AG10803 (cell line): ENCODE measurements at places on chromosomes 16 and 17.
A peak's percentile ranks its signal among the peaks of the same experiment; 100 is the strongest.

GRCh38 chr17:75338335-75338734 is 49.1 kb upstream of the SLC25A19 start:
- DNase-seq, result peak; percentile 54

GRCh38 chr17:57724026-57724728 is 20.9 kb downstream of the CCDC182 start:
- DNase-seq, result no peak

- no peak for DNase-seq
These were observed 456.3 kb upstream of the ERCC4 start for GRCh38 chr16:13463619-13464018.

DNA sequence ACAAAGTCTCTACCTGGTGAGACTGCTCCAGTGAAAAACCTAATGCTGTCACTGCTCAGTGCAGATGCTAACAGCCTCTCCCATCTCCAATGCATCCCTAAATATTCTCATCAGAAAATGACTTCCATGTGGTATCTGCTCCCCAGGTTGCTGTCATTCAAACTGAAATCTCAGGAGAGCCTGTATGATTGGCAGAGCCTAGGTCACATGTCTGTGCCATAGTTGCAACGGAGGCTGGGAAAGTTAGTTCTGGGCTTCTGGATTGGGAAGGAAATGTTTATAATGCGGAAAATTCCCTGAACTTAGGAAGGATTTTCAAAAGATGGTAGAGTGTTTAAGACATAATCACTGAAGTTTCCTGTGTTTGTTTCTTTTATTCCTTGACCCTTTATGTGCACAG is 206.4 kb upstream of the ZKSCAN2 start:
- no peak for DNase-seq

- no peak for DNase-seq
These were observed 4.9 kb upstream of the IL32 start for GRCh38 chr16:3060339-3061127.

DNA sequence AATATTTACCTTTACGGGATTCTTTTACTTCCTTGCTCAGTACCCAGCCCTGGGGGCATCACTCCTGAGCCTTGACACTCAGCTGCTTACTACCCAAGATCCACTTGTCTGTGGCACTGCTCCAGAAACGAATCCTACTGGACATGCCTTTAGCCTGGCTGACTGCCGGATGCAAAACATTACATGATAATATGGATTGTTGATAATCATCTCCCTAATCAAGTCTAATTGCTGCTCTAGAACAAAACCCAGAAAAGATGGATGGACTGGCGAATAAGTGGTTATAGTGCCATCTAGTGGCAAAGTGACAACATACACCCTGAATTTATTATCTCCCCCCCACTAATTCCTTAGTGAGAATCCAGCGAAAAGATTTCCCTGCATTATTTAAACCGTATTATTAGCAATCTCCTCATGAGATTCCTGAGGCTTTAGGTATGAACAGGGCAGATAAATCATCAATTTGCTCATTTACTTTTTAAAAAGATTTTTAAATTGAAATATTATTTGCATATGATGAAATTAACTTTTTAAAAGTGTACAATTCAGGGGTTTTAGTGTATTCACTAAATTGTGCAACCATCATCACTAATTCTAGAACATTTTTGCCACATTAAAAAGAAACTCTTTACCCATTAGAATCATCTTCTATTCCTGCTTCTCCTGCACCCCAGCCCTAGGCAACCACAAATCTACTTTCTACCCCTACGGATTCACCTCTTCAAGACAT is 61.6 kb downstream of the RGS9 start:
- DNase-seq, result peak; percentile 66

- DNase-seq, result peak; percentile 99
These were observed 23.0 kb upstream of the CDR2 start for GRCh38 chr16:22397464-22397863.

DNA sequence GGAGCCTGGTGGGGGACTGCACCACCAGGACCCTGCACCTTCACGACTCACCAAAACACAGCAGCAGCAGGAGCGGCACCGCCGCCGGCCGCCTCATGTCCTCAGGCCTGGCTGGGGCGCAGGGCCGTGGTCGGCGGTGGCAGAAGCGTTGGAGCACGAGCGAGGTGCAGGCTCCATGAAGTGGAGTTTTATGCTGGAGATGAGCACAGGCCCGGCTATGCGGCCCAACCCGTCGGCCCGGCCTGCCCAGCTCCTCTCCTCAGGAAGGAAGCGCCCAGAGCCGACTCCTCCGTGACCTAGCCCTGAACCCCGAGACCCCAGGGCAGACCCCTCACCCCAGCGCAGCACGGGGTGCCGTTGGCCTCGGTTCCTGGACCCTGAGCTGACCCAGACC is at the start of gene PRSS27:
Gene PRSS27 (minus strand): TSS at position 161 of the 394 bp plus-strand sequence. CDS start 64 bp downstream, at position 97.
- DNase-seq, result no peak

DNA sequence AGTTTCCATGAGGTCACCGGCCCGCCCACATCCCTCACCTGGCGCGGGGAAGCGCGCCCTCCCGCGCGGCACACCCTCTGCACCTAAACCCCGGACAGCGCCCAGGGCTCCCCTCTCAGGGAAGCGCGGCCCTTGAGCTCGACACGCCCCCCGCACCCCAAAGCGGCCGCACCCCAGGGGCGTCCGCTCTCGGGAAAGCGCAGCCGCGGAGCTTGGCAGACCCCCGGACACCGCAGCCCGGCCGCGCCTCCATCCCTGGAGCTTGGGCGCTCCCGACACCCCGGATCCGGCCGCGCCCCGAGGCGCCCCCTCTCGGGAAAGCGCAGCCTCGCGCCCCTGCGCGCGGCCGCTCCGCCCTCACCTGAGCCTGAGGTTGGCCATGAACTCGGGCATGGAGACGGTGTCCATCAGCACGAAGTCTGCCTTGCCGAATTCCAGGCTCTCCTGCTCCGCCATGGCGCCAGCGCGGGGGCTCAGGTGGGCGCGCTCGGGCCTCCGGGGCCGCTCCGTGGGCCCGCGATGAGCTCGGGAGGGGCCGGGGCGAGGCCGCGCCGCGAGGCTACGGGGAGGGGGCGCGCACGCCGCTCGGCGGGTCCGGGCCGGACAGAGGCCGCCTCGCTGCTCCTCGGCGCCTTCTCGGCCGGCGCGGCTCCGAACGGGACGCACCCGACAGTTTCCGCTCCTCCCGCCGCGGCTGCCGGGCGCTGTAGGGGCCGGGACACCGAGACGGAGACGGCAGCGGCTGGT is at the start of gene MYO1D:
Gene MYO1D (minus strand): TSS at position 708 of the 747 bp plus-strand sequence. CDS start 252 bp downstream, at position 456.
- no peak for DNase-seq

DNA sequence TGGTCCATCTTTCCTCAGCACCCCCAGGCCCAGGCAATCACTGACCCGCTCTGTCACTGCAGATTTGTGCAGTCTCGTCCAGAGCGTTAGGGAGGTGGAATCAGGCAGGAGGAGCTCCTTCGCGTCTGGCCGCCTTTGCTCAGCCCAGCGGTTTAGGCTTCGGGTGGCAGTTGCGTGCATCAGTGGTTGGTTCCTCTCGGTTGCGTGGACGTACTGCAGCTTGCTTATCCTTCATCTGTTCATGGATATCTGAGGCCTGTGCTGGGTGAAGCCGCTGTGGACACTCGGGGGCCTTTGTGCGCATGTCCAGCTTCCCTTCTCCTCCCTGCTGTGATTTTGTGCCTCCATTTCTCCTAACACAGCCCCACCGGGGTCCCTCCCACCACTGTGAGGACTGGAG is 4.7 kb upstream of the P2RX1 start:
- DNase-seq, result no peak

DNA sequence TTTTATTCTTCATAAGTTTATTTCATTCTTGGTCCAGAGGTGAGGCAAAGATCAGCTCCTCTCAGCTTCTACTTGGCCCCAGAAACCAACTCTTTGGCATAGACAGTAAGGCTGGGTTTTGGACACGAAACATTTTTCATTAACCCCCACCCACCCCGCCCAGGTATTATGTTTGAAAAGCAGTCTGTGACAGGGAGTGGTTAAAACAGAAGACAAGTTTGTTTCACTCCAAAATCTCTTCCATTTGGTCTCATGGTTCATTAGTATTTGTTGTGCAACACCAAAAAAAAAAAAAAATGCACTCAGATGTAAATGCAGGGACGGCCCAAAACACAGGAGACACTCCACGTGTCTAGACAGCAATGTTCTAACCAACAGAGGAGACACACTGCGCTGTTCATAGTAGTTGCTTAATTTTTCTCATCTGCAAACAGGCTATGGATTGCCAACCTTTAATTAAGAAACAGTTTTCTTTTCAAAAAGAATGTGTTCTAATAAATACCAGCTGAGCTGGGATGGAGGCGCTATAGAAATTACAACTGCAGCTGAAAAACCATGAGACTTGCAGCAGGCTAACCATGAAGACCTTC is 39.8 kb upstream of the MMP2 start:
- DNase-seq, result peak; percentile 95

DNA sequence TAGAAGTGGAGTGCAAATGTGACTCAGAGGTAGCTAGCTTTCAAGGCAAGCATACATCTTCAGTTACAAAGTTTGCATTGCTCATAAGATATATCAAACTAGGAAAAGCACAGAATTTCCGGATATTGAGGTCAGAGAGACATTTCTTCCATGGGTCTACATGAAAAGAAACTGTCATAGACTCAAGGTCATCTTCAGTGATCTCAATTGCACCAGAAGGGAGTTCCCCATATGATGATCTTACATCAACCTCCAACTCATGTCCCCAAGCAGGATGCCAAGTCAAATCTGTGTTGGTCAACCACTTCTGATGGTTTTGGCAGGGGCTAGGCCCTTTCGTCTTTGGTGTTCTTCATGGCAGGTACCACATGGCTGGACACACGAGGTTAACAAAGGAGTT is 459.9 kb upstream of the MAF start:
- DNase-seq, result no peak

DNA sequence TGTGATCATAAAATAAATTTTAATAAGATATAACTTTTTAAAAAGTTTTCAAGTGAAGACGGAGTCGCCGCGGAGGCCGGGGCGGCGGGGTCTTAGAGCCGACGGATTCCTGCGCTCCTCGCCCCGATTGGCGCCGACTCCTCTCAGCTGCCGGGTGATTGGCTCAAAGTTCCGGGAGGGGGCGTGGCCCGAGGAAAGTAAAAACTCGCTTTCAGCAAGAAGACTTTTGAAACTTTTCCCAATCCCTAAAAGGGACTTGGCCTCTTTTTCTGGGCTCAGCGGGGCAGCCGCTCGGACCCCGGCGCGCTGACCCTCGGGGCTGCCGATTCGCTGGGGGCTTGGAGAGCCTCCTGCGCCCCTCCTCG is at the start of gene FOXC2:
Gene FOXC2 (plus strand): TSS at position 229 of the 365 bp plus-strand sequence. CDS start 507 bp downstream, outside the sequence.
- peak; percentile 94 for DNase-seq

- no peak for DNase-seq
These were observed 285.4 kb downstream of the SHISA9 start for GRCh38 chr16:13186813-13187212.

DNA sequence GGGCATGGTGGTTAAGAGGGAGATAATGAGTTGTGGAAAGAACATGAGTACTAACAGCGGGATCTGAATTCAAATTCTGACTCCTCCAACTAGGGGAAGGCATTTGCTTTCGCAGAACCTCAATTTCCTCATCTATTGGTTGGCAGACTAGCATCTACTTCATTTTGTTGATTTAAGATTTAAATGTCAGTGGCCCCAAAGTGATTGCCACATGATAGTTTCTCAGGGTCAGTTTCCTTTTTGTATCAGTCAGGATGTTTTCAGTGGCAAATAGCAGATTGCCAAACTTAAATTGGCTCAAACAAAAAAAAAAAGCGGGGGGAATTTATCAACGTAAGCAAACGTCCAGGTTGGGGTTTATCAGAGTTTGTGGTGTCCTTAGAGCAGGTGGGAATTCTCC is 25.1 kb upstream of the NOS2 start:
- DNase-seq, result no peak

GRCh38 chr17:57970710-57971109 is 15.5 kb upstream of the CUEDC1 start:
- DNase-seq, result peak; percentile 81
